ENCODE measurements at places on chromosomes 4 and X.

DNA sequence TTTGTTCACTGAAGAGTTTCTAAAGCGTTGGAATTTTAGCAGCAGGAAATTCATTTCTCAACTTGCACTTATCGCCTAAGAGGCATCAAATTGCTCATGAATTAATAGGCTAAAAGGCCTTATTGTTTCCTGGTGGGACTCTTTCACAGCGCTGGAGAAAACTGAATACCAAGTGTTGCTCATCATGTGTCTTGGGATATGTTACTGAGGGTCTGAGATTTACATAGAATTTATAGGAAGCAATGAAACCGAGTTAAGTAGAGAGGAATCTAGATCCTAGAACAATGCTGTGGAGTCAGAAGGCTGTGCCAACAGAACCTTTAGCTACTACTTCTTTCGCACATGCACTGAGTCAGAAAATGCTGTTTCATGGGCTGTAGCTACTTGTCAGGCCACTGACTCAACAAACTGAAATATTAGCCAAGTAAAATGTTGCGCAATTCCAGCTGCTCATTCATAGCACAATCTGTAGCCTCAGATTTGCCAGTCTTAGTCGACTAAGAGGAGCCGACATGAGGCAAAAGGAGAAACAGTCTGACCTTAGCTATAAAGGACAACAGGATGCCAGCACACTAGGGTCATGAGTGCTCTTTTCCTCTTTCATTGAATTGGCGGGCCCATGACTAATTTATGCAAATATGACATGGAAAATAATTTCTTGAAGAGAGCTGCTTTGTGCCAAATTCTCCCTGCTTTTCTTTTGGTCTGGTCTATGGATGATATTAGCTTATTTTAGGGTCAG, 35.9 kb upstream of the CXCL8 start:
- DNase-seq, result no peak

- no peak for DNase-seq
These were observed 95.9 kb upstream of the FAT1 start for GRCh38 chr4:186819342-186820086.

DNA sequence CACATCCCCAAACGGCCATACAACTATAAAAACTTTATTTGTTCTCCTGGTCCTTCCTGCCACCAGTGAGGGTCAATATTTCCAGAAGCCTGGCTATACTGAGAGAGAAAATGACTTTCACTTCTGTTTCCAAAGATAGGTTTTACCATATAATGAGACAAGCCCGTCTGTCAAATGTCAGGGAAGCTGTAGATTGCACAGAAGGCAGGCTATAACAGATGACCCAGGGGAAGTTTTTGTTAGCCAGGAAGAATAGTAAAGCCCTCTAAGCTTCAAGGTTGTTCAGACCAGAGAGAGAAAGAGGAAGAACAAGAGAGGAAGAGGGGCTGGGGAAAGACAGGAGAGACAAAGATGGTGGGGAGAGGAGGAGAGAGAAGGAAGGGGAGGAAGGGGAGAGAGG, 217.5 kb downstream of the GBA3 start:
- no peak for DNase-seq

GRCh38 chr4:3301450-3302172, 8.8 kb downstream of the RGS12 start:
- no peak for DNase-seq

DNA sequence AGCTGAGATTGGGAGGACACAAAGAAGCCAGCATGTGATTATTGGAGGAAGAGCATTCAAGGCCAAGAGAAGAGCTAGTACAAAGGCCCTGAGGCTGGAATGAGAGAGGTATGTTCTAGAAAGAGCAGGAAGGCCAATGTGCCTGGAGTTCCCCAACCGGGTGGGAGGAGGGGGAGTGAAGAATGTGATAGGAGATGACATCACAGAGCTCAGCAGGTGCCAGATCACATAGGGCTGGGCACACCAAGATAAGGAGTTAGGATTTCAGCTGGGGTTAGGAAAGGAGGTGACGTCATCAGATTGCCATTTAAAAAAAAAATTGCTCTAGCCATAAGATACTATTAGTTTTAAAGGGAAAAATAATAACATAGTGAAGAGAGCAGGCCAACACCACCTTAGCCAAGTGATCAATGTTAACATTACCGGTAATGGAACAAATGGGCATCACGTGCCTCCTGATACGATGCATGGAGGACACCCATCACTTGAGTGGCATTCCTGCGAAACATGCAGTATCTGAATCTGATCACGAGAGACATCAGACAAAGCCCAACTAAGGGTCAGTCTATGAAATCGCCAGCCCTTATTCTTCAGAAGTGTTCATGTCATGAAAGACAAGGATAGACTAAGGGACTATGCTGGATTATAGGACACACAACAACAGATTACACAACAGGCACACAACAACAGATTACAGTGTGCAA, 344.3 kb downstream of the BCOR start:
- DNase-seq, result no peak

GRCh38 chr4:76001700-76002099, 5.6 kb downstream of the CXCL9 start:
- DNase-seq, result no peak

GRCh38 chr4:8038719-8039251, 99.1 kb upstream of the AFAP1 start:
- DNase-seq, result no peak

DNA sequence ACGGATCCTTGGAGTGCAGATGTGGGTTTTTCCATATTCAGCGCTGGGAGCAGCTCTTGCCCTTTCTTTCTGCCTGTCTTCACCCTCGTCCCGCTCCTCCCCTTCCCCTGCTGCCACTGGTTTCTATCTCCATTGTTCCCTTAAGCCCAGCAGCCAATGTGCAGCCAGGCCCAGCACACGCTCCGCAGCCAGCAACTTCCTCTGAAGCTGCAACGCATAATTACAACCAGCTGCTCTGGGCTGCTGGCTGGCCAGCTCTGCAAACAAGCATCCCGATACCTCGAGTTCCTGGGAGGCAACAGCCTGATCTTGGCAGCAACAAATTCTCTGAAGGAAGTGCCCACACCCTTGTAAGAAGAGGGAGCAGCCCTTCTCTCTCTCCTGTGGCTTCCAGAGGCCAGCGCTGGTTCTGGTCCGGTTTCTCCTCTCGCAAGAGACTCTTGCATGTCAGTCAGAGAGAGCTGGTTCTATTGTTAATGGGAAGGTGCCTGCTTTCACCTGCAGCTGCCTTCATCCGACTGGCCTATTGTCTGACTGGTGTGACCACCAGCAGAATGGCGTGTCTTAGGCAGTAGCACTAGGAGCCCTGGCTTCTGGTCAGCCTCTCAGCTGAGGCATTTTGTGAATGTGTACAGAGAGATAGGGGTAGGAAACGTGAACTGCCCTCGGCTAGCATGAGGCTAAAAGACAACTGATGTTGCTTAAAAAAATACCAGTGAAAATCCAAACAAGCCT, 83.8 kb upstream of the MAML3 start:
- DNase-seq, result no peak

GRCh38 chrX:99117011-99117410, 1293.1 kb downstream of the PCDH19 start:
- DNase-seq, result no peak

DNA sequence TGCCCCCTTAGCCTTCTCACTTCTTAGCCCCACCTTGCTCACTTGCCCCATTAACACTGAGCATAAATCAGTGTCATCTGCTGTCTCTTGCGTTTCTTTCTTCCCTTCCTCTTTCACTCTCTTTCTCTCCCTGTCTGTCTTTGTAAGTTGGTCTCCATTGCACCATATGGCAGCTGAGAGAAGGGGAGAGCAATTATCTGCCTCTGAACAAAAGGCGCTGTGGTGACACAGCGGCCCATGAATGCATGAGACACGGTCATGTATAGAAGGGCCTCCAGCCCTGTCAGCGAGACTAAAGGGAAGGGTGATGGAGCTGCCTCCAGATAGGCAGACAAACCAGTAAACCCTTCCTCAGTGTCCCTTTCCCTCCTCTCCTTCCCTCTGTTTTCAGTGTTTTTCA, 88.8 kb upstream of the PCDH18 start:
- no peak for DNase-seq

- no peak for DNase-seq
These were observed 14.8 kb upstream of the RHOH start for GRCh38 chr4:40182001-40182400.

DNA sequence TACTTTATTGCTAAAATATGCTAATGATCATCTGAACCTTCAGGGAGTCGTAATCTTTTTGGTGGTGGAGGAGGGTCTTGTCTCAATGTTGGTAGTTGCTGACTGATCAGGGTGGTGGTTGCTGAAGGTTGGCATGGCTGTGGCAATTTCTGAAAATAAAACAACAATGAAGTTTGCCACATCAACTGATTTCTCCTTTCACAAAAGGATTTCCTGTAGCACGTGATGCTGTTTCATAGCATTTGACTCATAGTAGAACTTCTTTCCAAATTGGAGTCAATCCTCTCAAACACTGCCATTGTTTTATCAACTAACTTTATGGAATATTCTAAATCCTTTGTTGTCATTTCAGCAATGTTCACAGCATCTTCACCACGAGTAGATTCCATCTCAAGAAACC, 19.3 kb downstream of the DDIT4L start:
- no peak for DNase-seq

GRCh38 chrX:124392794-124393193, 46.4 kb downstream of the SH2D1A start:
- no peak for DNase-seq

DNA sequence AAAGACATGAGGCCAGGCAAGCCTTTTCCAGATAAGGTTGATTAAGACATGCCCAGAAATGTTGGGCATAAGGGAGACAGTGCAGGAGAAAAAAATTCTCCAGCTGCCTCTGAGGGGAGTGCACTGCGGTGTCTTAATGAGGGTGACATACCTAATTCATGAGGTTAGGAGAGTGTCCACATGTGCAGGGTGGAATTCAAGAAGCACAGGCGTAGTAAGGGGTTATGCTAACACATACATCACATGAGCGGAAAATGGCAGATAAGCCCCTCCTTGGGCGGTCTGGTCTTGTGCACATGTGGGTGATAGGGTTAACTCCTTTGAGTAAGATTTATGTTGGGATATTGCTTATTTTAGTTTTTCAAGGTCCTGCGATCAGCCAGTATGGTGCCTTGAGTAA, 122.4 kb downstream of the PHKA2 start:
- DNase-seq, result no peak

GRCh38 chr4:20890761-20891160, 190.5 kb downstream of the PACRGL start:
- DNase-seq, result no peak
